ENCODE measurements at places on chromosomes 1 and 21.
A peak's percentile ranks its signal among the peaks of the same experiment; 100 is the strongest.

DNA sequence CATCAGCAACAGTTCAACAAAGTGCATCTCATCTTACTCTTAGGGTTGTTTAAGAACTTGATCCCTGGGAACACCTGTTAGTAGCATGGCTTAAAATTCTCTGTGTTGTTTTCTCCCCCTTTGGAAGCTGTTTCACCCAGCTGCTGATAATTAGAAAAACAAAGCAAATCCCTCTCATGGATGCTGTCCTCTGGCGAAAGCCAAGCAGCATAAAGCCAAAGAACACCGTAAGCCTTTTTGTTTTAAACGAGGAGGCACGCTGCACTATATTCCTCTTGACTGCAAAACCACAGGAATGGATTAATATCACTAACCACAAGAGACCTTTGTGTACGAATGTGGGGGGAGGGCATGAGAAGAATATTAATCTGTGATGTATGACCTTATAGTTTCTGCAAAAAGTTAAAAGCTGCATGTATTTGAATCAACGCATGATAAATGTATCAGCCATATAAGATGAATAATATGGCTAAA is 923.2 kb downstream of the LTN1 start:
- DNase-seq, result peak; percentile 35

DNA sequence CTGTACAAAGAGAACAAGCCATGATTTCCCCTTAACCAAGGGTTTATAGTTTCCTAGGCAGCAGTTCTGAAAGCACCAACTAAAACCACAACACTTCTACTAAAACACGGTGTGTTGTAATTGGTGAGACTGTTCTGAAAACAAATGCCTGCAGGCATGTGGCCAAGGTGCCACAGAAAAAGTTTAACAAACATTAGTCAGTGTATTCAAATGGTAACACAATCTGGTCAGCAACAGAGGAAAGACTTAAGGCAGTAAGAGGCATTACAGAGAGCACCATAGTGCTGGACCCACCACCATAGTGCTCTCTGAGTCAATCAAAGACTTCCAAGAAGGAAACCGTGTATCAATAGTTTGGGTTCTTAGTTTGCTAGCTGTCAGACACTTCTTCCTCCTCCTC is 16.7 kb downstream of the SNIP1 start:
- DNase-seq, result no peak

DNA sequence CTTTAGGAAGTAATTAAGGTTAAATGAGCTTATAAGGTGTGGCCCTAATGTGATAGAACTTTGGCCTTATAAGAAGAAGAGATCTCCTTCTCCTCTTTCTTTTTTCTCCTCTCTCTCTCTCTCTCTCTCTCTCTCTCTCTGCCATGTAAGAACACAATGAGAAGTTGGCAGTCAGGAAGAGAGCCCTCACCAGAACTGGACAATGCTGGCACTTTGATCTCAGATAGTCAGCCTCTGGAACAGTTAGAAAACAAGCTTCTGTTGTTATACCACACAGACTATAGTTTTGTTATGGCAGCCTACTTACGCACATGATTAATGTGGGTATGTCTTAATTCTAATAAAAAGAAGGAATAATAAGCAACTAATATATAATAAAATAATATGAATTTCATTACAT is 444.2 kb upstream of the LRRC7 start:
- no peak for DNase-seq

GRCh38 chr1:219568733-219569132 is 44.2 kb downstream of the ZC3H11B start:
- DNase-seq, result no peak

DNA sequence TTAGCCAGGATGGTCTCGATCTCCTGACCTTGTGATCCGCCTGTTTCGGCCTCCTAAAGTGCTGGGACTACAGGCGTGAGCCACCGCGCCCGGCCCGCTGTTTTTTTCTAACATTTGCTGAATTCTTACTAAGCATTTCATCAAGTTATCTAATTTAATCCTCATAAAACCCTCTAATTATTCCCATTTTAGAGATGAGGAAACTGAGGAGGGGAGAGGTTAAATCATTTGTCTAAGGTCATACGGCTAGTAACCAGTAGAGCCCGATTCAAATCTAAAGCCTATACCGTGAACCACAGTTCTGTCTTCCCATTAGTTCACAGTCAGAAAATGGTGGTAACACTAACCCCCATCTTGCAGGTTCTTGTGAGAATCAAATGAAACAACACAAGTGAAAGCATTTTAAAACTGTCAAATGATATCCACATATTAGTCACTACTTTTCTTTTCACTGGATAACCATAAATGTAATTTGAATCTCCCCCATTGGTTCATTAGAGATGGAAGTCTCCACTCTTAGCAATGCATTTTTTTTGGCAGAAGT is 10.6 kb downstream of the HEYL start:
- DNase-seq, result no peak

DNA sequence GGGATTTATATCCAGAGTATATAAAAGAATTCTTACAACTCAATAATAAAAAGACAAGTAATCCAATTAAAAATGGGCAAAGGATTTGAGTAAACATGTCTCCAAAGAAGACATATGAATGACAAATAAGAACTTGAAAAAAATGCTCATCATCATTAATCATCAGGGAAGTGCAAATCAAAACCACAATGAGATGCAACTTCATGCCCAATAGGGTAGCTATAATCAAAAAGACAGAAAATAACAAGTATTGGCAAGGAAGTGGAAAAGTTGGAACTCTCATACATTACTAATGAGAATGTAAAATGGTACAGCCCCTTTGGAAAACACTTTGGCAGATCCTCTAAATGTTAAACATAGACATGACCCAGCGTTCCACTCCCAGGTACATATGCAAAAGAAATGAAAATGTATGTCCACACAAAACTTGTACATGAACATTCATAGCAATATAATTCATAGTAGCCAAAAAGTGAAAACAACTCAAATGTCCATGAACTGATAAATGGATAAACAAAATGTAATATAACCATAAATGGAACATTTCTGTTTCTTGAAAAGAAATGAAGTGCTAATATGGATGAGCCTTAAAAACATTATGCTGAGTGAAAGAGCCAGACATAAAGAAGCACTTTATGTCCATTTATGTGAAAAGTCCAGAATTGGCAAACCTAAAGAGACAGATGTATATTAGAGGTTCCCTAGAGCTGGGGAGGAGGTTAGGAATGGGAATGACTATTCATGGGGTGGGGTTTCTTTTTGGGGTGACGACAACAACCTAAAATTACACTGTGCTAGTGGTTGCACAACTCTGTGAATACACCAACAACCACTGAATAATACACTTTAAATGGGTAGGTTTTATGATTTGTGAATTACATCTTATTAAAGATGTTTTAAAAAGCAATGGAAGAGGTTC is 259.7 kb downstream of the RHOU start:
- no peak for DNase-seq
